NCI-H187 (cell line): ENCODE measurements at places on chromosomes 3 and 15.

GRCh38 chr15:71272932-71273331 is 157.7 kb downstream of the THSD4 start:
- no peak for DNase-seq

DNA sequence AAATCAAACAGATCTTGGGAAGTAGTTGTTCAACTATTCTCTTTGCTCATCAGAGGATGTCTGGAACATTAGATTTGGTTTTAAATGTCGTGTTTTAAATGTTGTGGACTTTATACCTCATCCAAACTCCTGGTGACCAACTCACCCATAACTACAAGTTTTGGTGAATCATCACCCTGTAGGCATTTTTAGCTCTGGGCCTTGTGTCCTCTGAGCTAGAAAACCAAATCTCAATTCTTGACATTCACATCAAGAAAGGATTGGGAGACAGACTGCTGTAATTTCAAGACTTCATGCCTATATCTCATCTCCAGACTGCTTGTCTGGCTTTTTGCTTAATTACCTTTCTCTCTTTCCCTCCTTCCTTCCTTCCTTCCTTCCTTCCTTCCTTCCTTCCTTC is 228.5 kb upstream of the ROBO2 start:
- no peak for DNase-seq

DNA sequence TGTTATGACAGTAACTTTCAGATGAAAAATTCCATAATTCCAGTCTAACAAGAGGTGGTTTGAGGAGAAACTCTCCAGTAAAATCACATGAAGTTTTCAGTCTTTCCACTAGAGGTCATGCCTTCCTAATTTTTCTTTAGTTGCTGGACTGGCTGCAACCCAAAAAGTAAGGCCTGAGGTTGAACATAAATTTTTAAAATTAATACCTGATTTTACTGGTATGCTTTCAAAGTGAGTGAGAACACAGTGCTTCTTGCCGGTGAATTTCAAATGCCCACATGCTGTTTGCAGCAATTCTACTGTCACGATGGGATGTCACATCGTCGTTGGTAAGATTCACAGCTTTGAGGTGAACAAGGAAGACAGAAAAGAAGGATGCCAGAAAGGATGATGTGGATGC is 89.0 kb upstream of the FGF12 start:
- DNase-seq, result no peak

GRCh38 chr3:136350557-136350956 is 100.4 kb downstream of the PCCB start:
- DNase-seq, result no peak

DNA sequence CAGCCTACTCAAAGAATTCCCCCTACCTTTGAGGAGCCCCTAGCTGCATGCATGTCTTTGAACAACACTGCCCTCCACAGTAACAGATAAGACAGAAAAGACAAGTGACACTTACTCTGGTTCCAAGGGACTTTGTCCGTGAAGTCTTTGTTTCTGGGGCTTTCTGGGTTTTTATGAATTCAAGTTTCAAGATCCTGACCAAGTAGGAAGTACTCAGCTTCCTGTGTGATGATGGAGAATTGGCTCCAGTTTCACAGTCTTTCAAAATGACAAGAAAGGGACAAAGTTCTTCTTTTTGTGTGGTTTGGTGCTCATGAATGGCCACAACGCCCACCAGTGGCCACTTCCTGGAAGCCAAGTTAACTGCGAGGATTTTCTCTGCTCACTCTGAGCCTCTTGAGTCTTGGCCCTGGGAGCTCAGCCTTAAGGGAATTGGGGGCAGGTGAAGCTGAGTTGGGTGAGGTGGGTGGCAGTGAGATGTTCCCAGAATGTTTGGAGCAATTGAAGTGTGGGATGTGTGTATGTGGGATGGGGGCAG is at the start of gene CCR1:
CCR1 (minus strand) TSS at position 147 of the 538 bp plus-strand sequence. CDS start 4,000 bp downstream, outside the sequence.
- no peak for DNase-seq
